ENCODE measurements at places on chromosomes 3 and 15.

DNA sequence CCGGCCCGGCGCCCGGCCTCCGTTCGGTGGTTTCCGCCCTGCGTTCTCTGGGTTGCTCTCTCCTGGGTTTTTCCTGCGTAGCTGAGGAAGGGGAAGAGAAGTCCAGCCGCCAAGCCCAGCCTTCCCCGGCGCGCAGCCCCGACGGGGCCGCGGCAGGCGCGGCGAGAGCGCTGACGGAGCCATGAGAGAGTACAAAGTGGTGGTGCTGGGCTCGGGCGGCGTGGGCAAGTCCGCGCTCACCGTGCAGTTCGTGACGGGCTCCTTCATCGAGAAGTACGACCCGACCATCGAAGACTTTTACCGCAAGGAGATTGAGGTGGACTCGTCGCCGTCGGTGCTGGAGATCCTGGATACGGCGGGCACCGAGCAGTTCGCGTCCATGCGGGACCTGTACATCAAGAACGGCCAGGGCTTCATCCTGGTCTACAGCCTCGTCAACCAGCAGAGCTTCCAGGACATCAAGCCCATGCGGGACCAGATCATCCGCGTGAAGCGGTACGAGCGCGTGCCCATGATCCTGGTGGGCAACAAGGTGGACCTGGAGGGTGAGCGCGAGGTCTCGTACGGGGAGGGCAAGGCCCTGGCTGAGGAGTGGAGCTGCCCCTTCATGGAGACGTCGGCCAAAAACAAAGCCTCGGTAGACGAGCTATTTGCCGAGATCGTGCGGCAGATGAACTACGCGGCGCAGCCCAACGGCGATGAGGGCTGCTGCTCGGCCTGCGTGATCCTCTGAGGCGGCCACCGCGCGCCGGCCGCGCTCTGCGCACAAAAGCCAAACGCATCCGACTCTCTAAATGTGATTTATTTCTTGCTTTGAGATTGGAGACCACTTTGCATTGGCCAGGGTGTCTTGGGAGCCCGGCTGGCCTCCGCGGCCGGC, 727 bp downstream of the RAP2B start:
- peak; percentile 91 for DNase-seq

- no peak for DNase-seq
Observed at GRCh38 chr3:183291497-183292031, 38.5 kb downstream of the B3GNT5 start.

DNA sequence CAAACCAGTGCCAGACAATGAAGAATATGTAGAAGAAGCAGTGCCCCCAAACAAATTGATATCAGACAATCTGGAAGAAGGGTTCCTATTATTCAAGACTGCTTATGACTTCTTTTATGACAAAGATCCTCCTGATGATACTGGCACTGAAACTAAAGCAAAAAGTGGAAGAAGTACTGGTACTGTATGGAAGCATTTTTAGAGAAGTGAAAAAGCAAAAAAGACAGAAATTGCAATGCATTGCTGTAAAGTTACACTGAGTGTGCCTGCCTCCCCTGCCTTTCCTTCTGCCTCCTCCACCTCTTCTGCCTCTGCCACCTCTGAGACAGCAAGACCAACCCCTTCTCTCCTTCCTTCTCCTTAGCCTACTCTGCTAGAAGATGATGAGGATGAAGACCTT, 167.6 kb downstream of the PLCL2 start:
- no peak for DNase-seq

GRCh38 chr15:38369936-38370478, 83.9 kb upstream of the FAM98B start:
- peak; percentile 8 for DNase-seq

GRCh38 chr3:123670743-123671142, 85.9 kb upstream of the HACD2 start:
- no peak for DNase-seq

DNA sequence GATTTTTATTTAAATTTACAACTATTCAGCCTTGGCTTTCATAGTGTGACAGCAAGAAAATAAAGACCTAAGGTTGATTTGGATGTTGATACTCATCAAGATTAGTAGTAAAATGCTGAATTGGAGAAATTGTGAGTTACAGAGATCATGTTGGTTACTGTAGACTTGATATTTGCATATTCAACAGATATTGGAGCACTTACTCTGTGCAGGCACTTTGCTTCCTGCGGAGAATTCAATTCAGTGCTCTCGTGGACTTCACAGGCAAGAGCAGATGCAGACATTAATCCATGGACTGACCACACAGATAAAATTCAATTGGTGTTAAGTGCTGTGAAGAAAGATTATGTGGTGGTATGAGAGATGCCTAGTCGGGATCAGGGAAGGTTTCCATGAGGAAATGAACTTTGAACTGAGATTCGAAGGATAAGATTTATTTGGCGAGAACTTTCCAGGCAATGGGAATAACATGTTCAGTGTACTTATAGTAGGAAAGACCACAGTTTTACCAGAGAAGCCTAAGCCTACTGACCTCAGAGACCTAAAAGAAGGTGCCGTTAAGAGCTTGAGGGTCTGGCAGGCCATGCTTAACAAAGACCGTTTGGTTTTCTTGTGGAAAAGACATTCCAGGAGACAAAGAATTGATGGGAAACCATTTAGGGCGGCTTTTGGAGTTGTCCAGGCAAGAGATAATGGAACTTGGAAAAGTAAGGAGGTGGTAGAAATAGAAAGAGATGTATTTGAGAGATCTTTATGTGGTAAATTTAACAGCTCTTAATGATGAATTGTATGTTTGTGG, 4.3 kb downstream of the SELENOT start:
- DNase-seq = no peak

DNA sequence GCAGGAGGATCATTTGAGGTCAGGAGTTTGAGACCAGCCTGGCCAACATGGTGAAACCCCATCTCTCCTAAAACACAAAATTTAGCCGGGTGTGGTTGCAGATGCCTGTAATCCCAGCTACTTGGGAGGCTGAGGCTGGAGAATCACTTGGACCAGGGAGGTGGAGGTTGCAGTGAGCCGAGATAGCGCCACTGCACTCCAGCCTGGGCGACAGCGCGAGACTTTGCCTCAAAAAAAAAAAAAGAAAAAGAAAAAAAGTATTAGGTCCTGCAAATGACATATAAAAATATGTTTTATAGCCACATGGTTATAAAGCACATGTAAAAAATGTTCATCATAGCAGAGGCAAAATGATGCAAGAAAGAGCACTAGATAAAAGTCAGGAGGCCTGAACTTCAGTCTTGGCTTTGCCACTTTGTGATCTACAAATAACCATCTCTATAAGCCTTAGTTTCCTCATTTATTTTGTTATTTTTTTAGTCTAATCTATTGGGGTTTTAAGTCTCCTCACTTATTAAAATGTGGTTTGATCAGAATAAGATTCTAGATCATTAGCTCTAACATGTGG, 4.9 kb downstream of the SLC12A6 start:
- peak; percentile 42 for DNase-seq

- DNase-seq = peak; percentile 39
Observed at GRCh38 chr15:39084674-39085530, 496.0 kb upstream of the THBS1 start.

DNA sequence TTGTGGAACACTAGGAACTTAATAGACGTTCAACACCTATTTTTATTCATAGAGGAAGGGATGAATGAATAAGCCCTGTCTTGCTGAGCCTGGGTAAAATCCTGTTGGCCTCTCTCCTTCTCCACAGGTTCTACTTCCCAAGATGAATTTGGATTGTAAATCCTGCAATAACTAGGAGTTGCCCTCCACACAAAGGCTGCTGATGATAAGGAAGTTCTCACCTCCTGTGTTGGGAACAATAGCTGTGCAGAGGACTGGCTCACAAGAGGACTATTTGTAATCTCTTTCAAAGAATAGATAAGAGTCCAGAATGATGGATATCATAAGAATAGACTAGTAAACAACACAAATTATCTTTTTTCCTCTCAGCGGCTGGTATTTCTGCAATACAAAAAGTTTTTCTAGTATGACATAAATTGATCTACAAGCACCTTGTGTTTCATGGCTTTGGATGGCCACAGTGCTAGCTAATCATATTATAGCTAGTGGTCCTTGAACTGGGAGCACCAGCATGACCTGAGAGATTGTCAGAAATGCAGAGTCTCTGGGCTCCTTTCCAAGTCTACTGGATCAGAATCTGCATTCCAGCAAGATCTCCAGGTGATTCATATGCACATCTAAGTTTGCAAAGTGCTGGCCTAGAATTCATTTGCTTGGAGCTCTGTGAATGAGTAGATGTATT, 28.1 kb upstream of the COL6A6 start:
- DNase-seq = no peak
